ENCODE measurements at places on chromosomes 3 and 15.

GRCh38 chr3:125051715-125052581 is 3.8 kb downstream of the HEG1 start:
- DNase-seq: peak; percentile 49

DNA sequence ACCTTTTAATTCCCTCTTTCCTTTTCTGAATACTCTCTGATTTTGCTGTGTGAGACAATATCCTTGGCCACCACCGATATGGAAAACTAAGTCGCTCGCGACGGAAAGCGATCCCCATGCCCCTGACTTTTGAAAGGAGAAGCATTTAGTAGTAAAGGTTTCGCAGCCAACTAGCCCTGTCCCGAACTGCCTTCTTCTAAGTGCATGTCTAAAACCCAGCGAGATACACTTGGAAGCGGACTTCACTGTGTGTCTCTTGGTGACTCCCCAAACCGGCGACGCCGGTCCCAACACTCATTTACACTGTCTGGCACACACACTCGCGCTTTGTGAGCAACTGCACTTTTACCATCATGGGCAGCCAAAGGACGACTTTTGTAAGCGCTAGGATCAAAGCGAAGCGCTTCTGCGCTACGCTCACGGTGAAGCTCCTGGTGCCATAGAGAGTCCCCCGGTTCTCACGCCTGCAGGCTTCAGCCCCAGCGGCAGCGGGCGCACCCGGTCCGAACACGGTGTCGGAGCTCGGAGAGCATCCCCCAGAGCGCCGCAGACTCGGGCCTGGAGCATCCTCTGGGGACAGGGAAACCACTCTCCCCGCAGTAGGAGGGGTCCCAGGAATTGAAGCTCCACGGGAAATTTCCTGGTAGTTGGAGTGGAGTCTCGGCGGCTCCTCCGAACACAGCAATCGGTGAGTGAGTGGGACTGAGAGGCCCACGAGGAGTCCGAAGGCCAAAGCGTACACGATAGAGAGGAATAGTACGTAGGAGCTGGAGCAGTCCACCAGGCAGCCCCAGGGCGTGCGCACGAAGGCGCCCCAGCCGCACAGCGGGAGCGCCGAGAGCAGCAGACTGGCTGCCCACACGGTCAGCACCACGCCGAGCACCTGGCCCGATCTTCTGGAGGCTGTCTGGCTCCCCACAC is 1.4 kb downstream of the GPR149 start:
- DNase-seq: no peak

GRCh38 chr3:5095886-5096285 is 26.2 kb upstream of the ARL8B start:
- no peak for DNase-seq

DNA sequence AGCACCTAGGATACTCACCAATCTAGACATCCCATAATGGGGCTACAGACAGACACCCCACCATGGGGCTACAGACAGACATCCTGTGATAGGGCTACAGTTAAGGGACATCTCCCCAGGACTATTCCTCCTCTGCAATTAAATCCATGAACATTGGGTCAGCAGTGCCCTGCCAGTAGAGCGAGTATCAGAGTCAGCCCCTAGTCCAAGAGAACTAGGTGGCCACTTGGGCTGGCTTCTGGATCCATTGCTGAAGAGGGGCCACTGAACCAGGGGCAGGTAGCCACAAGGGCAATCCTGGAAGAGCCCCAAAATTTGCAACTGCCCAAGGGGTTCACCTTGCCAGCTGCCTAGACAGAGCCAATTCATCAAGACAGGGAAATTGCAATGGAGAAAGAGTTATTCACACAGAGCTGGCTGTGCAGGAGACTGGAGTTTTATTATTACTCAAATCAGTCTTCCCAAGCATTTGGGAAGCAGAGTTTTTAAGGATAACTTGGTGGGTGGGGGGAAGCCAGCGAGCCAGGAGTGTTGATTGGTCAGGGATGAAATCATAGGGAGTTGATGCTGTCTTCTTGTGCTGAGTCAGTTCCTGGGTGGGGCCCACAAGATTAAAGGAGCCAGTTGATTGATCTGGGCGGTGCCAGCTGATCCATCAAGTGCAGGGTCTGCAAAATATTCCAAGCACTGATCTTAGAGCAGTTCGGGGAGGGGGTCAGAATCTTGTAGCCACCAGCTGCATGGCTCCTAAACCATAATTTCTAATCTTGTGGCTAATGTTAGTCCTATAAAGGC is 170.2 kb upstream of the SMAD3 start:
- no peak for DNase-seq

GRCh38 chr3:40414270-40414669 is 27.3 kb downstream of the ENTPD3 start:
- no peak for DNase-seq

DNA sequence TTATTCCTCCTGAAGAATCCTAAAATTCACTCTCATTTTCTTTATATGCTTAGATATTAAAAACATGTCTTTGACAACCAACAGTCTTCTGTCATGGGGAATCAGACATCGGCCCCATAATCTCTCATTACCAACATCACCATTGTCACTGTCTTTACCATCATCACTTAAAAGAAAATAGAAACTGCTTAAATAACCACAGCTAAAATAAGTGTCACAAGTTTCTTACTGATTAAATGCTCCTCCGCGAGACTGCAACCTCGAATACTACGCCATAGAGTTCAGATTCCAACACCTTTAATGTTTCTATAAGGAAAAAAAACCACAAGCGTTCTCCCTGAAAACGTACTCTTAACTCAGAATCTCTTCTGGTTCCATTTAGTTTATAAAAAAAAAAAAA is 977.5 kb upstream of the CFAP20DC start:
- no peak for DNase-seq

All from activated T-helper 1 cell treated with anti-CD3 and anti-CD28 coated beads, Interleukin-2, amount 50 U/mL, for 16 hours (primary cell).